ENCODE measurements at places on chromosomes 1 and 21. TPM values are rescaled to one million over a fixed set of nuclear protein-coding genes. Genes with fewer than 3 reads are reported as not detected.

Gene SDHB
- 139 TPM for total RNA-seq

Gene TTLL7
- 0.40 TPM for total RNA-seq

Gene GBP4
- 2.4 TPM for total RNA-seq

Gene MCOLN3
- not detected for total RNA-seq

Gene PCAT6
- not detected for total RNA-seq

Gene PYHIN1
- total RNA-seq = not detected

Gene SLC2A5
- total RNA-seq = under 0.01 TPM

Gene ADAMTS4
- 7.1 TPM for total RNA-seq

Gene HES5
- total RNA-seq = not detected

Gene MTOR
- 32.9 TPM for total RNA-seq

Gene FAM110D
- total RNA-seq = 6.0 TPM

Gene CDA
- 1.6 TPM for total RNA-seq

Data from lung microvascular endothelial cell (primary cell).